CD8-positive, alpha-beta memory T cell (primary cell): ENCODE measurements at places on chromosomes 16 and 17.

DNA sequence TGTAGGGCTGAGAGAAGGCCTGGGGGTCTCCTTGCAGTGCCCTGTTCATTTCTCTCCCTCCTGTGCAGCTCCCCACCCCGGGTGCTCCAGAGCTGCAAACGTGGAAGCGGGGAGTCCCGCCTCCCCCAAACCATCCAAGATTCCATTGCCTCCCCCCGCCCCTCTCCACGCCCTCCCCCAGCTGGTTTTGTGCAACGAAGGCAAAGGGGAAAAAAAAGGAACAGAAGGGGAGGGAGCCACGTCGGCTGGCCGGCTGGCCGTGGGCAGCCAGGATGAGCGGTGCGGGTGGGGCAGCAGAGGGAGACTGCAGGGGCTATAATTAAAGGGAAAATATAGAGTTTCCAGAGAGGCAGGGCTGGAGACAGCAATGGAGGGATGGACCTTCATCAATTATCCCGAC is 1.7 kb upstream of the COL1A1 start:
- no peak for DNase-seq

DNA sequence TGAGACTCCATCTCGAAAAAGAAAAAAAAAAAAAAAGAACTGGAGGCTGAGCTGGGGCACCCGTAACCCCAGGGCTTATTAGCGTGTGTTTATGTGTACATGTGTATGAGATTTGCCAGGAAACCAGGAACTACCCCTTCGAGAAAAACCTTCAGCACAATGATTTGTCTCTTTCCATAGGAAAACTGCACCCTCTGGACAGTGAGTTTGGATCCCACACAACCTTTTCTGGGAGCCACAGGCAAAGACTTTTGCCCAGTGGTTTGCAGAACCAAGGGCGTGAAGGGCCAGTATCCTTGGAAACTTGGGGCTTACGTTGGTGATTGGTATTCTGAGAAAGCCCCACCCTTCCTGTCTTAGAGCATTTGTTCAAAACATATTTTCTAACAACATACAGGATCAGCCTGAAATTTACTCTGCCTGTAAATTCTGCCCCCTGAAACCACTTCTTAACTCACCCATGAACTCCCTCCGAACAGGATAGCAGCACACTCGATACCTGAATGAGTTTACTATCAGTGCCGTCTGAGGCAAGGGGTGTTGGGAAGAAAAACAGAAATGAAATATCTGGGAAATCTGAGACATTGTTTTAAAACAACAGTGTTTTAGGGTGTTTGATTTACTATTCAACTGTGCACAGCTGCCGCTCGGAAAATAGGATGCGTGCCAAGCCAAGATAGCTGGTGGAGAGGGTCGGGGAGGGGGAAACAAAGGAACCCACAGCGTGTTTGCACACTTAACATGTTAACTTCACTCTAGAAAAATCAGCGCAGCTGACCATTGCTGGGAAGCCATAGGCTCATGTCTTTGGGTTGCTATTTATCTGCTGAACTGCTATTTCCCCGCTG is 40.2 kb upstream of the MAF start:
- DNase-seq = no peak

DNA sequence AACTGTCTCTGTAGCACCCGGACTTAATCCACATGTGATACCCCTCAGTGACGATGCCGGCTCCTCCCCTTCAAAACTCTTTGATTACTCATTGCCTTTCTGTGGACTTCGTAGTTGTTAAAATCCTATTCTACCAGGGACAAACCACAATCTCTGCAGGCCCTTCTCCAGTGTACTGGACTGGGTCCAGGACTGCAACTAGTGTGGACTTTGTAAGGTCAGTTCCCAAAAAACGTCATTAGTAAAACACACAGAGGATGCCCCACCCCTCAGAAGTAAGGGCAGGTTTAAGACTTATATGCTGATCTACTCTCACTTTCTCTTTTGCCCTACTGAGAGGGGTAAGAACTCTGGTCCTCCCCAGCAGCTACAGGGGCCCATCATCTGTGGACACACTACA is 10.5 kb upstream of the NUDT7 start:
- no peak for DNase-seq

GRCh38 chr16:78607465-78607864 is 508.0 kb downstream of the WWOX start:
- no peak for DNase-seq

GRCh38 chr17:12648498-12648897 is 17.2 kb upstream of the MYOCD start:
- no peak for DNase-seq
